Activated CD8-positive, alpha-beta memory T cell treated with anti-CD3 and anti-CD28 coated beads, Interleukin-2, amount 50 U/mL, for 4 hours (primary cell): ENCODE measurements at places on chromosomes 6 and 20.

GRCh38 chr6:46011188-46012085, 4.2 kb downstream of the CLIC5 start:
- DNase-seq: peak; percentile 51

GRCh38 chr20:51481341-51481914, 61.1 kb downstream of the NFATC2 start:
- DNase-seq: peak; percentile 39

GRCh38 chr6:166344240-166344639, 1.9 kb upstream of the SFT2D1 start:
- no peak for DNase-seq

DNA sequence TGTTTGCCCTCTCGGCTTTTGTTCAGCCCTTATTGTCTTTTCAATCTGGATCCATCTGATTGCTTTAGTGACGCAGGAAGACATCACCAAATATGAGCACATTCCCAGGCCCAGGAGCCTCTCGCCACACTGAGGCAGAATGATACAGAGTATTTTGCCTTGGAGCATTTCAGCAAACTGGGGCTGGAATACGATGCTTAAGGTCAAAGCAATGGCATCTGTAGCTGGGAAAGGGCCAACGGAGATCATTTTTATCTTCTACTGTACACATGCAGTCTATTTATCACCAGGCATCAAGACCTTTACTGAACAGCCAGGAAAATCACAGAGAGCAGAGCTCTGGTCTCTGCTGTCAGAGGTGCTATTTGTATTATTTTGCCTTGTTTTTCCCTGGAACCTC, 655.3 kb downstream of the RNF144B start:
- DNase-seq: no peak

DNA sequence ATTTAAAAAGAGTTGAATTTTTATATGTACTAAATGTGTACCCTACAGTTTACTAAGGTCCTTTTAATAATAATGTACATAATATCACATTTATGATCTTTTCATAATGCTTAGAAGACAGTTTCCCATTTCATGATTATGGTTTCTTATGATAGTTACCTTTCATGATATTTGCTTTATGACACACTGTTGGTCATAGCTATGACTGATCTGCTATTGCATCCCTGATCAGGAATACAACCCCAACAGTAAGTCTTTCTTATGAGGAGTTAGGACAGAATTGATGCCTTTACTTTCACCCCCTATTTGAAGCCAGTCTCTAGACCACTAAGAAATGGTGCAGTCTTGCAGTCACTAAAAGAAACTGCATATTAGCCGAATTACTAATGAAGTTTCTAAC, 31.0 kb downstream of the LCA5 start:
- DNase-seq: no peak

- DNase-seq: no peak
Observed at GRCh38 chr6:169380493-169380892, 126.8 kb upstream of the THBS2 start.

DNA sequence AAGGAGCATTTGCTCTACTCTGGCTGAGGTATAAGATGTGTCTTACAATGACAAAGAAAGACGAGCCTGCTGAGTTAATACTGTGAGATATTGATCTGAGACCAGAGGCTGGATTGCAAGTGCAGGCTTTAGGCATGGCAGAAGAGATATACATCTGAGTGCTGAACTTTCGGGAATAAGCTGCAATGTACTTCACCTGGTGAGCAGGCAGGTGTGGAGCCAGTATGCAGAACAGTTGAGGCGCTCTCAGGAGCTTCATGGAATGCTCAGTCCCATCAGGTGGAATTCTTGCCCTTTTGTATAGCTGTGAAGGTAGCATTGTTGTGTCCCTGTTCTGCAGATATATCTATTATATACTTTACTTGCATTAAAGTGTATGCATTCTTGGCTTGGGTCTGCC, 179.3 kb upstream of the RIMS1 start:
- no peak for DNase-seq

DNA sequence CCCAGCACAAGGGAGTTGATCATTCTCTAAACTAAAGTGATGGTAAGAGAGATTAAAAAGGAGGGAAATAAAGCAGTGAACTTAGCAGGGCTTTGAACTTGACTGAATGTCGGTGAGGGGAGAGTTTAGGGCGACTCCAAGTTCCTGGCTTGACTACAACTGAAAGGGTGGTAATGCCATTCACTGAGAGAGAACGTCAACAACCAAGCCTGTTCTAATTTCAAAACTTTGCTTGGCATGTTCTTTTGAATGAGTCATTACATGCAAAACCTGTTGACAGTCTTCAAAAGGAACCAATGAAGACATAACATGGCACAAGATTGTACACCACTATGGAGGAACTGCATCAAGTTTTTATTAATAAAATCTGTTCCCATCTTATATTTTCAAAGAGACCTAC, 10.3 kb upstream of the MYB start:
- DNase-seq: no peak

GRCh38 chr6:40661726-40662125, 74.6 kb upstream of the LRFN2 start:
- no peak for DNase-seq

DNA sequence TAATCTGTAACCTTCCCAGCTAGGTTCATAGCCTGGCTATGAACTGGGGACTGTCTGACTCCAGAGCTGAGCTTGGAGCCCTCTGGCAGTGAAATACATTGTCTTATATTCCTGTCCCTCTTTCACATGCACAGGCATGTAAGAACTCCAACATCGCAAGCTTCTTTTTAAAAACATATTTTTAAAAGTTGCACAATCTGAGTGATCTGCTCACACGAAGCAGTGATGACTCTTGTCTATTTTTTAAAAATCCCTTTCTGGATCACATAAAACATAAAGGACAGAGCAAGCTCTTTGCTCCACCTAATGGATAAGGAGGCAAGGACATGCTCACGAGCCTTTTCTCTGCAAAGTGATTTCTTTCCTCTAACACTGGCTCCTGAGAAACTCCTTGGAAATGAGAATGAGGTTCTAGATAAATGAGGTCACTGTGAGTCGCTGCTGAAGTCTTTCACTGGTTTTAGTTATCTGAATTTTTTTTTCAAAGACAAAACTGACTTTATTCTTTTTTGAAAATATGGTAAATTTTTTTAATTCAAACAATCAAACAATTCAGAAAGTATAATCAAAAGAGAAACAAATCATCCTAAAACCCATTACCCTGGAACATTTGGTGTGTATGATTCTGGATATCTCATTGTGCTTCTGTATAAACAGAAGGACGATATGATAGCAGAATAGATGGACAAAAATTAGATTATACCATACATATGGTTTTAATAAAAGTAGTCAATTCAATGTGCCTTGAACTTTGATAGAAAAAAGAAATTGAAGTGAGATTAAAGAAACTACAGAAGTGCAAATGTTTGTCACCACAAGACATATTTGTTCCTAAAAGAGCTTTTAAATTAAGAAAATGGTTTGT, 30.8 kb downstream of the IL20RA start:
- no peak for DNase-seq

- no peak for DNase-seq
Observed at GRCh38 chr6:168737014-168737413, 296.0 kb downstream of the SMOC2 start.

- DNase-seq: no peak
Observed at GRCh38 chr6:160972111-160972510, 19.5 kb upstream of the MAP3K4 start.

GRCh38 chr20:33656010-33656782, 5.9 kb upstream of the C20orf144 start:
- no peak for DNase-seq

- no peak for DNase-seq
Observed at GRCh38 chr6:113908801-113909200, 51.7 kb downstream of the MARCKS start.

- DNase-seq: no peak
Observed at GRCh38 chr20:24779946-24780345, 169.1 kb upstream of the CST7 start.

- no peak for DNase-seq
Observed at GRCh38 chr6:137776786-137777686, 90.0 kb upstream of the TNFAIP3 start.

GRCh38 chr20:20358801-20359200, 9.1 kb upstream of the INSM1 start:
- DNase-seq: no peak

DNA sequence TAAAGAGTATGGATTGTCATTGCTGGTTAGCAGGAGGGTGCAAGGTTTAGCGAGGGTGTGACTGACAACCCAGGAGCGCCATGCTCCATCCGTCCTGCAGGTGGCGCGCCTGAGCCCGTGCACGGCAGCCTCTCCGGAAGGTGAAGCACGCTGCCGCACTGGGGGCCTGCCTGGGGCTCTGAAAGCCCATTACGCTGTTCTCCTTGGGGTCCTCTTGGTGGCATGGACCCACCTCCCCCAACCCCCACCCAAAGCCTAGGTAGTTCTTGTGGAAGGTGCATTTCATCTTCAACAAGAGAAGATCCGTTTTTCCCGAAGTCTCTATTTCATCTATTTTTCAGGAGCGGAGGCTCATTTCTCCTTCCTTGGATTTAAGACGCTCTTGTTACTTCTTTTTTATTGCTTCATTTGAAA, 197.4 kb upstream of the KCNG1 start:
- DNase-seq: peak; percentile 48

DNA sequence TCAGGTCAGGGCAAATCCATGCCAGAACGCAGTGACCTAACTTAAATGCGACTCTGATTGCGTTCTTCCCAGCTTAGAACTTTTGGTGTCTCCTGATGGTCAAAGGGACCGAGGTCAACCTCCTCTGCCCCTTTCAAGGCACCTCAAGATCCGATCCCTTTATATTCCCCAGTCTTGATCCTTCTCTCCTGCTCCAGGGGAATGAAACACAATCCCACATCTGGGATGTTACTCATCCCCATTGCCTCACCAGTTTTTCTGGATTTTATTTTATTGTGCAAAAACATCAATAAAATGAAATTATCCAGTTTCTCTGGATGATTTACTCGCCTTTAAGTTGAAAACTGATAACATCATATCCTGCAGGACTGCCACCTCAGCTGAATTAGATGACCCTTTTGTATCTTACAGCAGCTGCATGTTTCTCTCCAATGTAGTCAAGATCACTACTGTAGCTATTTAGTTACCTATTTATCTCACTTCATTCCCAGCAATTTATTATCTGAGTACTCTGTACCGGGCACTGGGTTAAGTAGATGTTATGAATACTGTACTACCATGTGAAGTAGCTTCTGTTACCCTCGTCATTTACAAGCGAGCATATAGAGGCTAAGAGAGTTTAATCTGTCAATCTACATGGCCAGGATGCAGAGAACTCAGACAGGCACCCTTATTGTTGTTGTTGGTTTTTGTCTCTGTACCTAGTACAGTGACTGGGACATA, 44.0 kb downstream of the IRAK1BP1 start:
- no peak for DNase-seq

GRCh38 chr6:165647041-165647440, 16.0 kb downstream of the PDE10A start:
- no peak for DNase-seq

GRCh38 chr20:39897781-39898466, 791.1 kb downstream of the MAFB start:
- DNase-seq: no peak

DNA sequence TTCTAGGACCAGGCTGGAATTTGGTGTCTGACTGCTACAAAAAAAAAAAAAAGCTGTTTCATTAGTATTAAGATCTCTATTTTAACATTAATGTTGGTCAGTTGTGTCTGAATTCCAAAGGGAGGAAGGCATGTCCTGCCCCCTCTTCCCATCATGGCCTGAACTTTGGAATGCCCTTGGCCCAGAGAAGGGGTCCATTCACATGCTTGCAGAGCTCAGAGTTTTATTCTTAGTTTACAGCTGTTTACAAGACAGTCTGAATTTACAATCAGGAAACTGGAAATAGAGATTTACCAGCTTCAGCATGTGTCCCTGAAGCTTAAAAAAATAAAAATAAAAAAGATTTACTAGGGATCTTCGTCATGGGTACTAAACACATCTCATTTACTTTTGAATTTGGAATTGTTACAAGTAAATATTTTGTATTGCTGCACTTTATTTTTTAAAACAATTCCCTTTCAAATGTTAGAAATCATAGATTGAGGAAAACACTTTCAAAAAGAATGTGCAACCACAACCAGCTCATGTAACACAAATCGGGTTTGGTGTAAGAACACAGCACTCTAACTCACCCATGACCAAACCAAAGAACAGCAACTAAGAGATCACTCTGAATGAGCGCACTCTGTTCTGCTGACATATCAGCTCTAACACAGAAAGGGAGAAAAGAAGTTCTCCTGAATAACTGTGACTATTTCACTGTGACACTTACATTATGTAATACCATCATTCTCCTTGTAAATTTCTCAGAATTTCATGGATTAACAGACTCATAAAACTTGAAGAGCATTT, 6.6 kb upstream of the SERPINB6 start:
- no peak for DNase-seq

DNA sequence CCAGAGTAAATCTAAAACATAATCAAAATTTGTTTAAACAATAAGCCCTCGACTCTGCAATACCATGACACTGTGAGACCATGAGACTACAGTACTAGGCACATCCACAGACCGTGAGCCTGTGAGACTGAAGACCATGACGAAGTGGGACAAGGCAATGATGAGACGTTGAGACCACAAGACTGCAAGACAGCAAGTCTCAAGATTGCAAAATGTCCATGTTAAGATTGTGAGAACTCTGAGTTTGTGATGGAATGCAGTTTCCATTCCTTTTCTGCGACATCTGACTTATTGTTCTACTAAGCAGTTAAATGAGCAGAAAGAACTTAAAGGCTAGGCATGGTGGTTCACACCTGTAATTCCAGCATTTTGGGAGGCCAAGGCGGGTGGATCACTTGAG, 102.1 kb upstream of the PHACTR1 start:
- no peak for DNase-seq

DNA sequence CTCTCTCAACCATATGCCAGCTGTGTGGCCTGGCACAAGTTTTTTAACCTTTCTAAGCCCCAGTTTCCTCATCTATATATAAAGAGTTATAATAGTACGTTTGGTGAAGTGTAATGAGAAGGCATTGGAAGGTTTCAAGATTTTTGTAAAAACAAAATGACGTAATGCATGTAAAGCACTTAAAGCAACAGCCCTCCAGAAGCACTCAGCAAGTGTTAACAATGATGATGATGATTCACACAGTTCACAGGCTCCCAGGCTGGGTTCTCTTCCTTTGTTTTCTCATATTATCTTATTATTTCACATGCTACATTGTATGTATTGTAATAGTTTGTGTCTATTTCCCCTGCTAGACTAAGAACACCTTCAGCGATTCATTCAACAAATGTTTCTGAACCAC, 6.2 kb downstream of the CEP250 start:
- DNase-seq: no peak

- peak; percentile 45 for DNase-seq
Observed at GRCh38 chr20:35463455-35464300, 8.3 kb downstream of the CEP250 start.

- no peak for DNase-seq
Observed at GRCh38 chr6:146887447-146888077, 288.8 kb downstream of the ADGB start.

GRCh38 chr20:53723621-53724020, 130.0 kb upstream of the ZNF217 start:
- no peak for DNase-seq
